T-cell (primary cell): ENCODE measurements at places on chromosomes 12 and 14. TPM values are rescaled to one million over a fixed set of nuclear protein-coding genes. Genes with fewer than 3 reads are reported as not detected.

The HOXC12 gene
- not detected for total RNA-seq

The ANKRD33 gene
- total RNA-seq: not detected

The BBOF1 gene
- total RNA-seq: 2.0 TPM

The AKAP3 gene
- total RNA-seq: 7.9 TPM

DNA sequence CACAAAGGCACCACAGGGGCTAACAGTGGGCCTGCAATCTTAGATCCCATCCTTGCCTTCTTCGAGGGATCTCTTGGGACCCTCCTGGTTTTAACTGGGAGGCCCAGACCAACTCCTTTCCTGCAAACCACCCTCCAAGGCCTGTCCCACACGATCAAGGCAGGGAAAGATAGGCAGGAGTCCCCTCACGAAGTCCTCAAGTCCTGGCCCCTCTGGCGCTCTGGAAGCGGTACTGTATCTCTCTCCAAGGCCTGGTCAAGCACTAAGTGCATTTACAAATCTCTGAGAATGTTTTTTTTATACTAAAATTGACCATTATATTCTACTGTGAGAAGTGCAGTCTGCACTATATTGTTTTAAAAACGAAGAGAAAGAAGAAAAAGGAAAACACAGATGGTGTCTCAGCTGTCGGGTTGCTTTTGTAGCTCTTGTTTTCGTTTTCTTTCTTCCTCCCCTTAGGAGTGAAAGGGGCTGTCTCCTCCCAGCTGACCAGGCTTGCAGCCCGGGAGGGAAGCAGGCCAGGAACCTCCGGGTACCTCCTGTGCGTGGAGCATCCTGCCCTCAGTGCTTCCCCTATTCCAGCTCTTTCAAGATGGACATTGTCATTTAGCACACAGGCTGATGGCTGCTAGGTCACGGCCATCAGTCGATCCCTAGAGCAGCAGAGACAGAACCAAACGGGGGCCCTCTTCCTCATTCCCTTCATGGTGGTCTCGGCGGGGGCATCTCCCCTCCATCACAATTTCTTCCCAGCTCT lies 56.7 kb downstream of the FAM222A start:
- H3K27me3 ChIP-seq: no peaks in the 10 kb centered on the region
- no peak for DNase-seq
- H3K27ac ChIP-seq: no peak overlapping the region
- no peaks in the 10 kb centered on the region for H3K36me3 ChIP-seq
- no peaks in the 10 kb centered on the region for H3K4me1 ChIP-seq

- DNase-seq: no peak
- H3K36me3 ChIP-seq: no peaks in the 10 kb centered on the region
- H3K27me3 ChIP-seq: peaks cover 30% of the 10 kb centered on the region
- no peak overlapping the region for H3K27ac ChIP-seq
Measured at GRCh38 chr12:124766727-124767065, 97.0 kb downstream of the SCARB1 start.

DNA sequence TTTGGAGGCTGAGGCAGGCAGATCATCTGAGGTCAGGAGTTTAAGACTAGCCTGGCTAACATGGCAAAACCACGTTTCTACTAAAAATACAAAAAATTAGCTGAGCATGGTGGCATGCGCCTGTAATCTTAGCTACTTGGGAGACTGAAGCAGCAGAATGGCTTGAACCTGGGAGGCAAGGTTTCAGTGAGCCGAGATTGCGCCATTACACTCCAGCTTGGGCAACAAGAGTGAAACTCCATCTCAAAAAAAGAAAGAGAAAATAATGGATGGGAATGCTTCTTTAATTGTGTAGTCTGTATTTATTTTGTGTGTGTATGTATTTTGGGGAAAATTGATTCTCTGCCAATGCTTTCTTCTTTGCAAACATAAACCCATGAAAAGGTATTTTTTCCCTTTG lies 32.5 kb downstream of the SRGAP1 start:
- H3K27me3 ChIP-seq: peaks cover 3% of the 10 kb centered on the region
- DNase-seq: no peak
- no peaks in the 10 kb centered on the region for H3K36me3 ChIP-seq
- H3K4me1 ChIP-seq: no peaks in the 10 kb centered on the region
- H3K4me3 ChIP-seq: no peak overlapping the region

GRCh38 chr14:93977171-93977570 lies 801 bp upstream of the ASB2 start:
- peaks cover 24% of the 10 kb centered on the region for H3K27me3 ChIP-seq
- DNase-seq: no peak
- peaks cover 69% of the 10 kb centered on the region for H3K4me1 ChIP-seq

GRCh38 chr12:48000878-48001504 lies 3.3 kb downstream of the COL2A1 start:
- peaks cover 81% of the 10 kb centered on the region for H3K27me3 ChIP-seq
- peak overlapping the region; percentile 20 for H3K4me3 ChIP-seq
- H3K27ac ChIP-seq: no peak overlapping the region
- no peaks in the 10 kb centered on the region for H3K36me3 ChIP-seq
- no peak for DNase-seq

GRCh38 chr12:122827258-122827657 lies 8.0 kb upstream of the HIP1R start:
- no peak overlapping the region for H3K27ac ChIP-seq
- no peaks in the 10 kb centered on the region for H3K4me1 ChIP-seq
- H3K27me3 ChIP-seq: peaks cover 6% of the 10 kb centered on the region

DNA sequence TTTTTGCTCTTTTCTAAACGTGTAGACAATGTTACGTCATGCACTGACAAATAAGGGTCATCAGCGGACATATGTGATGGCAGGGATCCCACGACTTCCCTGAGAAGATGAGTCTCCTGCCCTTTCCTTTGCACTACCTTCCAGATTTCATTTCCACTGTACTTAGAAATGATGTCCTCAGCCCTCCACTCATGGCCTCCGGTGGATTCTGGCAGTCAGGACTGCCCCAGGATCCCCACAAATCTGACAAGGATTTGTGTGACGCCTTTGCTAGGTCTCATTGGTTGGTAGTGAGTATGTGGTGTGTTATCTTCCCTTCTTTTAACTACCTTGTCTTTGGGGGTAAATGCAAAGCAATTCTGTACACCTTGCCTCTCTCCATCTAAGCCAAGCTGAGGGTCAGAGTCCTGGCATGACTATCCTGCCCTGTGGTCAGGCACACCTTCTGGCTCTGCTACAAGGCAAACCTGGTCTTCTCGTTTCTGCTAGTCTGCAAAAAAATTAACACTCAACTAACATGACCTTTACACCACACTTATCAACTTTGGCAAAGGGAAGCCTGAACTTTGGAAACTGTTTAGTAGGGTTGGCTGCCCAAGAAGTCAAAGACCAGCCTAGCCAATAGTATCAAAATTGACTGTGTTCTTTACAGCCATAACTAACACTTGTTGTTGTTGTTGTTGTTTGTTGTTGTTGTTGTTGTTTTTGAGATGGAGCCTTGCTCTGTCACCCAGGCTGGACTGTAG lies 17.3 kb upstream of the DHRS4 start:
- H3K4me1 ChIP-seq: no peaks in the 10 kb centered on the region
- no peaks in the 10 kb centered on the region for H3K27me3 ChIP-seq
- no peak overlapping the region for H3K27ac ChIP-seq
- DNase-seq: no peak
- H3K36me3 ChIP-seq: peaks cover 4% of the 10 kb centered on the region
- no peak overlapping the region for H3K4me3 ChIP-seq

- no peak for DNase-seq
- H3K27me3 ChIP-seq: no peaks in the 10 kb centered on the region
- no peaks in the 10 kb centered on the region for H3K36me3 ChIP-seq
- peaks cover 10% of the 10 kb centered on the region for H3K4me1 ChIP-seq
- no peak overlapping the region for H3K4me3 ChIP-seq
Measured at GRCh38 chr14:50225067-50225973, 6.1 kb downstream of the SOS2 start.

- H3K36me3 ChIP-seq: no peaks in the 10 kb centered on the region
- no peaks in the 10 kb centered on the region for H3K4me1 ChIP-seq
- no peak overlapping the region for H3K4me3 ChIP-seq
- no peaks in the 10 kb centered on the region for H3K27me3 ChIP-seq
- H3K27ac ChIP-seq: no peak overlapping the region
Measured at GRCh38 chr12:91349476-91349875, 166.9 kb upstream of the DCN start.

GRCh38 chr12:1439687-1440086 lies 154.7 kb downstream of the FBXL14 start:
- no peak for DNase-seq
- no peaks in the 10 kb centered on the region for H3K27me3 ChIP-seq
- no peak overlapping the region for H3K27ac ChIP-seq
- H3K4me1 ChIP-seq: no peaks in the 10 kb centered on the region
- H3K4me3 ChIP-seq: no peak overlapping the region
